Memory B cell (primary cell): ENCODE measurements at places on chromosomes 4 and X.
A peak's percentile ranks its signal among the peaks of the same experiment; 100 is the strongest.

DNA sequence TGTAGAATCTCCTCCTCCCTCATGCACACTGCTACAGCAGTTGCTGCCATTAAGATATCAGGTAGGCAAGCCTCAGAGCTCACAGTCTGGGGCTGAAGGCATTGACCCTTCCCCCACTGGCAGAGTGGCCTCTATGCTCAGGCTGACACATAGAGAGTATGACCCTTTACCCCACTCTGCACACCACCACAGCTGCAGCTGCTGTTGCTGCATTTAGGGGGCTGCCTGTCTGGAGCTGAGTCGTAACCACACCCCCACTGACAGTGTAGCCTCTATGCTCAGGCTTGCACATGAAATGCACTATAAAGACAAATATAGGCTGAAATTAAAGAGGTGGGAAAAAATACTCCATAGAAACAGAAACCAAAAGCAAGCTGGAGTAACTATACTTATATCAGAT, 289.3 kb upstream of the PABPC4L start:
- DNase-seq, result no peak

DNA sequence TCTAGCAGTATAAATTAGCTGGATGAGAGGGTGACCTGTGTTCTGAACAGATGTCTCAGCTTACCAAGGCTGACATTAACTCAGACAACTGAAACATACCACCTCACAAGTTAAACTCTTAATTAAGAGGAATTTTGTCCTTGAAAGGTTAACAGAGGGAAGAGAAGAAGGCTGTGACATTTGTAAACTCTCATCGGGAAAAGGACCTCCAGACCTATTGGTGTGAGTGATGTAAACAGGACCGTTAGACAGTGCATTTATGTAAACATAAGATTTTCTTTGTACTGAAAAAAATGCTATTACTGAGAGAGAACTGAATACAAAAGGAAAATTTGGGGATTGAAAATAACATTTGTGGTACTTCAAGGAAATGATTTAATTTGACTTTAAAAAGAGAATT, 308.4 kb upstream of the DIAPH2 start:
- no peak for DNase-seq

DNA sequence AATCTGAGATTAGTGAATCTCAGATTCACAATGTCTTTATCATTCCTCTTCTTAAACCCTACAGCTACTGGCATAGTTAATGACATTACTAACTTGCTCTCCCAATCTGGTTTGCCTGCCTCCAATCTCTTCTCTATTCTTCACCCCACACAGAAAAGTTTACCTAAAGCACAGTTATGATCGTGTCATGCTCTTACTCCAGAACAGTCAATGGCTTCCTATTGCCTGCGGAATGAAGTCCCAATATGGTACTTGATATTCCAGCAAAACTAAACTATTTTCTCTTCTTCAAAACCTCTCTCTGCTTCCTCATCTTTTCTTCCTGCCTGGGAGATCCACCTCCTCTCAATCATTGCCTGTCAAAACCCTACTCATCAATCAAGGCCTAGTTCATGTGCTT, 3.4 kb upstream of the PRPS1 start:
- DNase-seq, result no peak

DNA sequence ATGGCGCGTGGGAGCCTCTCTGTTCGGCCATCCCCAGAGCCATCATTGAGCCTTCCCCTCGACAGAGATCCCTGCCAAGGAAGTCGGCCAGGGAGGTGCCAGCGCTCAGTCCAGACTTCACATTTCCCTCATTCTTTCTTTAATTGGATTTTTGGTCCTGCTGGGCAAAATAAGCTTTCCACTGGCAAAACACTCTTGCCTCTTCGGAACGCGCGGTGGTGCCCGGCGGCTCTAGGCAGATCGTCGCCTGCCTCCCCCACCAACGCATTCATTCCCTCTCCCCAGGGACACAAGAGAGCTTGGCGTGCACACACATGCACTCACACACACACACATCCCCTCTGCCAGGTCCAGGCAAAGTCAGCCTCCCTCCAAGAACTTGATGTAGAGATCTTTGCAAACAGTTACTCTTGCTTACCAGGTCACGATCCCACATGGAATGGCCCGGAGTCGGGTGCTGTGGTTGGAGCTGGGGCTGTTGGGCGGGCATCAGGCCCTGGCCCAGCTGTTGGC, 257.1 kb downstream of the BCOR start:
- DNase-seq, result no peak

- no peak for DNase-seq
Observed at GRCh38 chr4:5018096-5018495, 1.2 kb downstream of the CYTL1 start.

GRCh38 chr4:121370729-121371325, 10.0 kb downstream of the QRFPR start:
- peak; percentile 21 for DNase-seq
